Left kidney (tissue), 8 donors: ENCODE measurements at places on chromosomes 1 and 21.

DNA sequence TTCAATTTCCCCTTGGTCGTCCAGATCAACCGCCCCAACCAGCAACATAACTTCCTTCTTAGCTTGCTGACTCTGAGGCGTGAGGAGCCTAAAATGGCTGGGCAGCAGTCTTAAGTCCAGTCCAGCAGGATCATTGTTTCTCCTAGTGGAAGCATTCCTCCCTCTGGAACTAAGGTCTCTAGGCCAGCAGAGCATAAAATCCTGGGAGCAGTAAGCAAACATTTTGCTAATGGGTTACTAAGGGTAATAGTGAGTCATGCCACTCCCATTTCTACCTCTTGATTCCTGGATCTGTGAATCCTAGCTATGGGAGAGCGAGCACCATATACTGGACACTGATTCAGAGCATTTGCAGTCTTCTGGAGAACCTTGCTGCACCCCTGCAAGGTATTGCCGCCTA lies 59.9 kb downstream of the ADSS2 start:
- DNase-seq: peak; percentile 11

GRCh38 chr1:61638911-61639605 lies 85.9 kb downstream of the TM2D1 start:
- DNase-seq: no peak

DNA sequence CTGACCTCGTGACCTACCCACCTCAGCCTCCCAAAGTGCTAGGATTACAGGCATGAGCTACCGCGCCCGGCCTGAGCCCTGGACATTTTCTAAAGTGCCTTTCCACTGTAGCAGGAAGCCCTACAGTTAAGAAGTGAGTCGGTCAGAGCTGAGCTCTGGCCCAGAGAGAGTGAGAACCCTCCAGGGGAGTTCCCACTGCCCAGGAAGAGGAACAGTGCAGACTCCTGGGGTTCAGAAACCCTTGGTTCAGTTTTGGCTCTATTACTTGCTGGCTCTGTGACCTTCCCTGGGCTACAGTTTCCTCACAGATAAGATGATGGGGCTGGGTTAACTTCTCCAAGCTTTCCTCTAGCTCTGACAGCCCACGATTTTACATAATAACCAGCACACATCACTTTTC lies 20.9 kb downstream of the SLC9A1 start:
- DNase-seq: no peak

DNA sequence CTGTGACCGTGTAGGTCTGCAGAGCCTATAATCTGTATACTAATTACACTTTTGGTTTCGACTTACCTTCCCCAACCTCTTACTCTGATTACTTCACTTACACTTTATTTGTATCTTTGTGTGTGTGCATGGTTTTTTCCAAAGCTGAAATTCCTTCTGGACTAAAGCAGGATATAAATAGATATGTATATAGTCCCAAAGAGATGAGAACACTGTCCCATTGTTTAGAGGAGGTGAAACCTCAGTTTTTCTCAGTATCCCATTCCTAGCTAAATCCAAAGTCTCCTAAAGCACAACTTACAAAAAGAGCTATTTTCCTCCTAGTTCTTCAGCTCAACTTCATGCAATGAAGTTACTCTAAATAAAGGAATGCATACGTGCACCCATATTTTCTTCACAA lies 442.2 kb downstream of the SMYD3 start:
- no peak for DNase-seq

- DNase-seq: no peak
These were observed 63.2 kb downstream of the RERE start for GRCh38 chr1:8754247-8754650.

- DNase-seq: no peak
These were observed 37.9 kb upstream of the TSPEAR start for GRCh38 chr21:44749116-44749758.

GRCh38 chr21:28489162-28489561 lies 503.5 kb downstream of the LTN1 start:
- DNase-seq: no peak

DNA sequence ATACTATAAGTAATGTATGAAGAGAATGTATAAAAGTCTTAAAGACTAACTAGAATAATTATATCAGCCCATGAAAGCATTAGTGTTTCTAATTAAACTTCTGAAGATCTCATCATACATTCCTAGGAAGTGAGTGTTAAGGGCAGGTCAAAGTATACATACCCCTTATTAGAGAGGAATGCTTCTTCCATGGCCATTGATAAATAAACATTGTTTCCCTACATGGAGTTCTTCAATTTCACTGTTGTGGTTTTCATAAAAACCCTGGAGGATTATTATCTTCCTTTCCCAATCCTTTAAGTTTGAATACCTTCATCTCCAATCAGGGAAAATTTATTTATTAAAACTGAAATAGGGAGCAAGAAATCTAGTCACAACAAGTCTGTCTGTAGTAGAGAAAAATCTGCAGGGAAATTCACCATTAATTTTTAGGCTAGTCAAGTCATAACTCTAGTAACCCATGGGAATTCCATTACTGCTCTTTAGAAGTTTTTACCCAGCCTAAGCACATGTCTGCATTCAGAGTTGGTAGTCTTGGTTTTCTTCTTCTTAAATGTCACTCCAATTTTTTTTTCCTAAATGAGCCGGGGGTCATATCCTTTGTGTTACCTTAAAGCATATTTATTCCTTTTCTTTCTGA lies 147.0 kb downstream of the TNFSF18 start:
- DNase-seq: no peak

DNA sequence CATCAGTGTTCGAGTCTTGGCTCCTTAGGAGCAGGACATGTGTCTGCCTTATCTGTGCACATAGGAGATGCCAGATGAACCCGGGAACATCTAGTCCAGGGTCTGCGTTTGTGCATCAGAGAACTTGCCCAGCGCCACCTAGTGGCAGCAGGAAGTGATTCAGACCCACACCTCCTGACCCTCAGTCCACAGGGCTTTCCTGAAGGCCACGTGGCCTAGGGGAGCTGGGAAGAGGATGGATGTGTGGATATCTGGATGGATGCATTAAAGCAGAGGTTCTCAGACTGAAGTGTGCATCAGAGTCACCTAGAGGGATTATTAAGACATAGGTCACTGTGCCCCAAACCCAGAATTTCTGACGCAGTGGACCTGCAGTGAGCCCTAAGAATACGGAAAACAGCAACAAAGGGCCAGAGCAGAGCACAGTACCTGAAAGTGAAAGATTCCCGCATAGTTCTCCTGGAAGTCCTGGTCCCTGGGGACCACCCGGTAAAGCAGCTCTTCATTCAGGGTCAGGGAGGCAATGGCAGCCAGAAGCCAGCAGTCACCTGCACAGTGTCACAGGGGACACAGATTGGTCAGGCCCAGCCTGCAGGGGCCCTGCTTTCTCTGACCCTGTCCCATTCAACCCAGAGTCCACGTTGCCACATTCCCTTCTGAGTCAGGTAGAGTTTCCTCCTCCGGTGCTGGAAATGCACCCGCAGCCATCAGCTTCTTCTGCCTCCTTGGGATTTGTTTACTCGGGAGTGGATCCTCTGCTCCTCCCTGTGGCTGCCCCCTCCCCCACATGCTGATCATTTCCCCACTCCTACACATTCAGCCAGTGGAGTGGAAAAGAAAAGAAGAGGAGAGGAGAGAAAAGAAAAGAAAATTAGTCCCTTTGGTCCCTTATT lies 37.0 kb downstream of the CAPN8 start:
- DNase-seq: peak; percentile 38

DNA sequence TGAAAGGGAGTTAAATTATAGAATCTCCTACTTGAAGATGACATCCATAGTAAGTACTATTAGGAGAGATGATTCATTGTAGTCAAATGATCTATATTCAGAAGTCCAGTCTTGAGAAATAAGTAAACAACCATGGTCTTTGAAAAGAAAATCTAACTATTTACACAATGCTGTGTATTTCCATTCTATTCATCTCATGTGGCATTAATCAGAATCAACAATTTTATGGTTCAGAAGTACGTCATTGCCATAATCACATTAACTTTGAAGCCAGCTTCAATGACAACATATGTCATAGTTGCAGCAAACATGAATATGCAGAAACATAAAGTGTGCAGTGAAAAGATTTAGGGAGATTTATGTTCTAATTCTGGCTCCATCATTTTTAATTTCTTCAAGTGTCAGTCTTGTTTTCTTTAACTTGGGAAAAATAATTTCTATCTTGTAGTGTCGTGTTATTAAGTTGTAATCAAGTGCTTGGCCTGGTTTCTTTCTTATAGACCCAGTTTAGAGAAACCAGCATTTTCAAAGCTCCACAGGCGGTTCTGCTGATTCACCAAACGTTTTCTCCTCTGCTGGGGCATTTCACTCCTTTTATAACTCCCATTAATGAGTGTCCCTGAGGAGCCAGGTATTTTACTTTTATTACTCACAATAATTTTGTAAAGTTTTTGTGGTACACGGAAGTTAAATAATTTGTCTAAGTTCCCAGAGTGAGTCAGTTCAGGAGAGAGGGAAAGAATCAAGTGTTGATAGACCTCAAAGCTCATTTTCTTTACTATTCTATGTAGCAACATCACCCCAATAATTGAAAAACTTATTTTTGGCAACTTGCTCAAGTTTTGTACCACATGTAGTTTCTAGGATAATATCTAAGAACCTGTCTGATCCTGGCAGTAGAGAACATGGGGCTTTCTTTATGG lies 35.9 kb upstream of the PTGS2 start:
- DNase-seq: no peak

- no peak for DNase-seq
These were observed 48.8 kb downstream of the SUCO start for GRCh38 chr1:172581779-172582178.

GRCh38 chr1:53733447-53733931 lies 5.5 kb downstream of the GLIS1 start:
- no peak for DNase-seq

DNA sequence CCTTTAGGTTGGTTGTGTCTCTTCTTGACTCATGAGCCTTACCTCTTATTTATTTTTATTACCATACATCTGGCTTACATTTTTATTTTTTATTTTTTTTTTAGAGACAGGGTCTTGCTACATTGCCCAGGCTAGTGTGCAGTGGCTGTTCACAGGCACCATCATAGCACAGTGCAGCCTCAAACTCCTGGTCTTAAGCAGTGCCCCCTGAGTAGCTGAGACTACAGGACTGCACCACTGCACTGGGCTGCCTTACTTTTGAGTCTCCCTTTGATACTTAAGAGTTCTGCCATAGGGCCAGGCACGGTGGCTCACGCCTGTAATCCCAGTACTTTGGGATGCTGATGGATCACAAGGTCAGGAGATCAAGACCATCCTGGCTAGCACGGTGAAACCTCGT lies 76.4 kb upstream of the MACF1 start:
- DNase-seq: no peak

- DNase-seq: no peak
These were observed 11.4 kb downstream of the LGALS8 start for GRCh38 chr1:236535190-236535589.

DNA sequence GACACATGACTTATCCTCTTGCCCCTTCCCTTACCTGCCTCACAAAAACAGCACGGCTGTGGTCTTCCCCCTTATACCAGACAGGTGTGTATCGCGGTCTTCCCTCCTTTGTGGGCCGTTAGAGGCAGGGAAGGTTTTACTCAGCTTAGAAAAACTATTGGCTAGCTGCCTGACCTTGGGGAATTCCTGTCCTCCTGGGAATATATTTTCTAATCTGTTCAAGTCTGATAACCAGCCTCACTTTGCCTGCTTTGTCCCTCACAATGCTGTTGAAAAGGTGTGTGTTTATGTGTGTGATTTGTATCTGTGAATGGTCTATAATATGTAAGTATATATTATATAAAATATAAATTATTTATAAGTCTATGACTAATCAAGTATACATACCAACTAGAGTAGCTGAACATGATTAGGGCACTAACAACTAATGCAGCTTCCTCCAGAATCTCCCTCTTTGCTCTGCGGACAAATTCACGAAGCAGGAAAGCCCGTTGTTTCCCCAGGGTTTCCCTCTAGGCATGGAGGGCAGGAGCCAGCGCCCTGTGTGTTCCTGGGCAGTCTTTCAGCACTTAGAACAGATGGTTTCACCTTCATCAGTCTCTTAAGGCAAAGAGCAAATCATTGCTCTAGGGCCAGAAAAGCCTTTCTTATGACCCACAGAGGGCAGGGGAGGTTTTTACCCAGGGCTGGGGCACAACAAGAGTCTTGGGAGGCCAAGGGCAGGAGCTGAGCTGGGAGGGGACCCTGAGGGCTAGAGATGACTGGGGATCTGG lies 25.6 kb downstream of the SLC26A9 start:
- no peak for DNase-seq

DNA sequence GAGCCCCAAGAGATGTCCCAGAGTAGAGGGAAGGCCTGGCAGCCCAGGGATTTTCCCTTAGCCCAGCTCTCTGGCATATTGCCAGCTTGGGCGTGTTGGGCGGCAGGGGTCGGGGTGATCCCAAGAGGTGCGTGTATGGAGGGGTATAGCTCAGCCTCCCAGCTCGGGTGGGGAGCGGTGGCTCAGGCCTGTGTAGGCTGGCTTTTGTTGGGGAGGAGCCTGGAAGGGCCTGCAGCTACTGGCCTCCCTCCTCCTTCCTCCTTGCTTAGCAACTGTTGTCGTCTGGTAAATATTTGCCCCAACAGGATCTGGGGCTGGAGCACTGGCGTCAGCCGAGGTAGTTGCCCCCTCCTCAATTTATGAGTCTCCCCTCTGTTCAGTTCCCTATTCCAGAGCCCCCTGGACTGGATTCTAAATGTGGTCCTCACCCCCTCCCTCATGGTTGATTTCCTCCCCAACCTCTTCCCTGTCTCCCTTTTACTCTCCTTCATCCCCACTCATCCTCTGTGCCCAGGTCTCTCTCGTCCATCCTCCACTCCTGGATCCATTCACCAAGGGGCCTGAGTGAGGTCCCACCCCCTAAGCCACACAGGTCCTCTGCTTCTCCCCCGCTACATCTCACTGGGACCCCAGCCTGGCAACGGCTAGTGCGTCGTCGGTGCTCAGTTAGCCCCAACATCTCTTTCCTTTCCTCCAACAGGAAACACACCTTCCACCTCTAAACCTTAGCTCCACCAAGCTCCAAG lies 10.3 kb upstream of the LMNA start:
- DNase-seq: peak; percentile 71

GRCh38 chr1:11458811-11459275 lies 20.1 kb upstream of the DISP3 start:
- DNase-seq: peak; percentile 44

DNA sequence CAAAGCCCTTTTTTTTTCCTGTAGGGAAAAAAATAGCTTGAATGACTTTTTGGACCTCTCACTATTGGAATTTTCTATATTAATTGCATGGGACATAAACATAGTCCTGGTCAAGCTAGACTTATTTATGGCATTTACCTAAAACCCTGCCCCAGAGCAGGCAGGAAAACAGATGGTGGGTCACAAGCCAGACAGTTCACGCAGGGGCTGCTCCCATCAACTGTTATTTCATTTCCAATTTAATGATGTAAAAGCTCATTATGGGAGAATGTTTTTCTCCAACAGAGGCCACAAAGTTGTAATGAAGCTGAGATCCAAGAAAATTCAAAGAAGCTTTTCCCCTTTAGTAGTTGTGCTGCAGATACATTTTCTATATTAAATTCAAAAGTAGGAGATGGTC lies 99.2 kb downstream of the SGIP1 start:
- DNase-seq: peak; percentile 24

GRCh38 chr1:172321451-172321850 lies 99.0 kb upstream of the C1orf105 start:
- DNase-seq: no peak

DNA sequence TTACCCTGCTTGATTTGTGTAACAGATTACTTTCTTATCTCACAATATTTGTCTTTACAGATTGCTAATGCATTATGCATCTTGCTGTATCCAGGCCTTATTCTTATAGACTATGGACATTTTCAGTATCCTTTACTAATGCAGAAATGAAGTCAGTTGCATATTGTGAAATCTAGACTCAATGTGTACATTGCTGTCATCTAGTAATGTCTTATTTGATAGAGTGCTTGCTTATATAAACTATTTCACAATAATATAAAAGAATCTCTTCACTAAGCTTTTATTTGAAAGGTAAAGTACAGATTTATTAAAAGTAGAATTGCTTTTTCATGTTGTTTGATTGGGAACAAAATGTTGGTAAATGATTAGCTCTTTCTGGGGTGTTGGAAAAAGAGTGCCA lies 39.6 kb downstream of the ALG6 start:
- no peak for DNase-seq
